Astrocyte (in vitro differentiated cells and primary cell): ENCODE measurements at places on chromosomes 5 and 9.

- H3K4me3 ChIP-seq, result peak within 1 kb of the TSS; percentile 77
- H3K27me3 ChIP-seq, result no peaks in the 10 kb centered on the region
- no peaks in the 10 kb centered on the region for H3K36me3 ChIP-seq
- peak; percentile 79 for DNase-seq
- H3K4me1 ChIP-seq, result peaks cover 12% of the 10 kb centered on the region
- H3K27ac ChIP-seq, result peak within 1 kb of the TSS; percentile 93
Observed at GRCh38 chr9:121074370-121075250, at the start of gene CNTRL. TSS of gene CNTRL (plus strand) at chr9:121074955. CDS start at chr9:121088327, 13,372 bp downstream.

DNA sequence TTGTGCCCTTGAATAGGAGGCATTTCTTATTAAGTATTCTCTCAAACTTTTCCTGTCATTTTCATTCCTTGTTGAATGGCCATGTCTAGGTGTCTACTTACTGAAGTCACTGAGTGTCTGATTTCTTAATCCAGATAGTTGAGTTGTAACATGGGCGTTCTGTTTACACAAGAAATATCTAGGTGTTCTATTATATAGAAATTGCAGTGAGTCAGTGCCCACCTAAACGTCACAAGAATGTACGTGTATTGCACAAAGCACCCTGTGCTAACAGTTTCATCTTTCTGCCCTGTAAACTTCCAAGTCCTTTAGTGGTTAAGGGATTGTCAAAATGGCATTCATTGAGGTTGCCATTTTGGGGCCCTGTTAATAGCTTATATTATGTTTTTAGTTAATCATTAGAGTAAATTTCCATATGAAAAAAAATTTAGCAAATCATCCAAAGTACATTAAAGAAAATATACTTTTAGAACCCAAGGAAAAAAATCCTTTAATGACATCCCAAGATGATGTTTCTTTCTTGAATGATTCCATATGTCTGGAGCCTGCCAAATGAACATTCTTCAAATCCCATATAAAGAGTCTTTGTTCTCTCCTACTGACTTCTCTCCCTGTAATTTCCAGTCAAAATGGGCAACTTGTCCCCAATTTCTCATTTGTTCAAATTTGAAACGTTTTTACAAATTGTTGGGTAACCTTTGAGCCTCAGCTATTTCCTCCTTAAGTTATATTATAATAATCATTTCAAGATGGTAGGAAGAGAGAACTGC, 114.2 kb downstream of the GOLPH3 start:
- H3K27me3 ChIP-seq, result no peaks in the 10 kb centered on the region
- DNase-seq, result peak; percentile 36
- H3K4me3 ChIP-seq, result no peak overlapping the region
- no peak overlapping the region for H3K27ac ChIP-seq
- no peaks in the 10 kb centered on the region for H3K36me3 ChIP-seq
- H3K4me1 ChIP-seq, result no peaks in the 10 kb centered on the region

DNA sequence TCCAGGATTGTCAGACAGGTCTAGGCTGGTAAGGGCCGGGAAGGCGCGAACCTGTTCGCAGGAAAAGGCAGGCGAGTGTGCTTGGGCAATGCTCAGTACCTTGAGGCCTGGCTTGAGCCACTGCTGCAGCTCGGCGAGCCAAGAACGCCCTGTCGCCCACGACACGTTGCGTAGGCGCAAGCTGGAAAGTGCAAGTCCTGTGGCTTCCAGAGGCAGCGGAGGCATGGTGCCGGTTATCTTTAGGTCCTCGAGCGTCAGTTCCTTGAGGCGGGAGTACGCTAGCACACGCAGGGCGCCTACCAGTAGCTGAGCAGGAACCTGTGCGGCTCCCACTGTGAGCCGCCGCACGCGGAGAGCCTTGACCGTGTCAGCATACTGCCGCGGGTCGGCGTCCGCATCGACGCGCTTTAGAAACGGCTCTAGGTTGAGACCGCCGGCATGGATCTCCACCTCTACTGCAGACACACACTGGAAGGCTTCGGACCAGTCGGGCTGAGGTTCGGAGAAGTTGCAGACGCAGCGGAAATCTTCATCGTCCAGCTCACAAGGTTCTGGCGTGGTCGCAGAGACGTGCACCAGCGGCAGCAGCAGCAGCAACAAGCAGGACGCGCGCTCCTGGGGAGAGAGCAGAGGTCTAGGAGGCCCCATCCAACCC, 482 bp downstream of the CD14 start:
- peaks cover 22% of the 10 kb centered on the region for H3K27me3 ChIP-seq
- peak; percentile 59 for DNase-seq
- peak overlapping the region; percentile 60 for H3K4me3 ChIP-seq
- H3K36me3 ChIP-seq, result no peaks in the 10 kb centered on the region

DNA sequence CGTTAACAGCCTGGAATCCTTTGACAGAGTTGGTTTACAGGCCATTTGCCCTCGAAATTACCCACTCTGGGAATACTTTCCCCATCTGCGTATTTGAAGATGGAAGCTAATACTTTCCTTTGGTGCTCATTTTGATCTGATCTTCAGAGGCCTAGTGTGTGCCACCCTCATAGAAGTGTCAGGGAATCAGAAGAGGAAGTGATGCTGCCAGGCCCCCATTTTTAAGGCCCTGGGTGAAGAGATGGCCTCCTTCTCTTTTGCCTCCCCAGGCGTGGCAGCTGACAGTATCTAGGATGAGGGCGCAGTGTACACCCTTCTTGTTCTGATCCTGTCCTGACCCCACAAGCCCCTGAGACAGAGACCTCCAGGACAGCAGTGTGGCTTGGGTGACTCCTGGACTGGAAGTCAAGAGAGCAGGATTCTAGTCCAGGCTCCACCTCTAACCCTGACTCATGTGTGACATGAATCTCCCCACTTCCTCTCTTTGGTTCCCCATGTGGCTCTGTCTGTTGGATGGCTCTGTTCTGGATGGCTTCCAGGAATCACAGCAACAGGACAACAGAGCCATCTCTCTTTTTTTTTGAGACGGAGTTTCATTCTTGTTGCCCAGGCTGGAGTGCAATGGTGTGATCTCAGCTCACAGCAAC, 27.8 kb downstream of the CSF1R start:
- peaks cover 6% of the 10 kb centered on the region for H3K36me3 ChIP-seq
- no peak overlapping the region for H3K4me3 ChIP-seq
- H3K4me1 ChIP-seq, result peaks cover 13% of the 10 kb centered on the region
- H3K27me3 ChIP-seq, result no peaks in the 10 kb centered on the region

DNA sequence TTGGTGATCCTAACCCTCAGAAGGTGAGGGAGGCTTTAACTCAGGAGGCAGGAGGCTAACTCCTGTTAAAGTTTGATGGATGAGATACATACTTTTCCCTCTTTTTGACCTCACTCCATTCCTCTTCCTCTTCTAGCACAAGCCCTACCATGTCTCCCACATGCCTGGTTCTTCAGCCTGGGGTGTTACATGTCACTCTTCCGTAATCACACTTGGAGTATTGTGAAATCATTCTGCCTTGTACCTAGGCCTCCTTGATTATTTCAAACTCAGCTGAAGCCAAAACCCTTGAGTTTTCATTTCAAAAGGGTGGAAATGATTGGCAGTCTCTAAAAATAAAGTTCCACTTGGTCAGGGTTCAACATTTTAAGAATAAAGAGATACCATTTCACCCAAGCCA, 1.8 kb downstream of the PLAC8L1 start:
- no peaks in the 10 kb centered on the region for H3K27me3 ChIP-seq
- H3K36me3 ChIP-seq, result no peaks in the 10 kb centered on the region

DNA sequence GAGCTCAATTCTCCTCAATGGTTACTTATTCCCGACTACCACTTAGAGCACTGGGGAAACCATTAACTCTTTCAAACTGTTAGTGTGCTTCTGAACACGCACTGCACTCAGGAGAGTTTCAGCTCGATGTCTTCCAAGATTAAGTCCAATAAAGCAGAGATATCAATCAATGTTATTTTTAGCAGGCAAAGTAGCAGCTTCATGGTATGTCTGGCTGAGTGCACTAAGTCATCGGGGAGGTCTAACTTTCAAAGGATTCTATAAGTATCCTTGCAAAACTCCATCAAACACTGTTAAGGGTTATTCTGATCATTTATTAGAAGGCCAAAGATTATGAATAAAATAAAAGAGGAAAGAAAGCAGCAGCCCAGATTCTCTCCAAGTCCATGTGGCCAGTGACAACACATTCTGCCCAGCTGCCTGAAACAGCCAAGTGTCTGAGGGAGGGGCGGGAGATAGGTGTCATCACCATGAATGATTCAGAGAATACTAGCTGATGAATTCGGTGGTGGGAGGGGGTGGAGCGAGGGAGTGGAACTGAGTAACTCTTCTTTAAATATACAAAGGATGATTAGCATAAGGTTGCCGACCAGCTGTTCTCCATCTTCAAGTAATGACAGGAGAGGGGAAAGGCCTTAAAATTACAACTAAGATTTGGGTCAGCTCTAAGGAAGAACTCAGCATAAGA, 21.3 kb downstream of the NREP start:
- H3K36me3 ChIP-seq, result peaks cover 34% of the 10 kb centered on the region
- no peak overlapping the region for H3K4me3 ChIP-seq
- peak; percentile 96 for DNase-seq
- H3K27me3 ChIP-seq, result no peaks in the 10 kb centered on the region
- H3K27ac ChIP-seq, result peak overlapping the region; percentile 81

GRCh38 chr5:125394661-125395280, 648.3 kb upstream of the ZNF608 start:
- no peaks in the 10 kb centered on the region for H3K36me3 ChIP-seq
- no peaks in the 10 kb centered on the region for H3K27me3 ChIP-seq
- no peak overlapping the region for H3K4me3 ChIP-seq
- no peaks in the 10 kb centered on the region for H3K4me1 ChIP-seq
- peak; percentile 89 for DNase-seq
- no peak overlapping the region for H3K27ac ChIP-seq

GRCh38 chr9:71352837-71353236, 231.4 kb upstream of the TRPM3 start:
- no peak overlapping the region for H3K4me3 ChIP-seq
- no peaks in the 10 kb centered on the region for H3K27me3 ChIP-seq
- no peak overlapping the region for H3K27ac ChIP-seq
- no peak for DNase-seq

DNA sequence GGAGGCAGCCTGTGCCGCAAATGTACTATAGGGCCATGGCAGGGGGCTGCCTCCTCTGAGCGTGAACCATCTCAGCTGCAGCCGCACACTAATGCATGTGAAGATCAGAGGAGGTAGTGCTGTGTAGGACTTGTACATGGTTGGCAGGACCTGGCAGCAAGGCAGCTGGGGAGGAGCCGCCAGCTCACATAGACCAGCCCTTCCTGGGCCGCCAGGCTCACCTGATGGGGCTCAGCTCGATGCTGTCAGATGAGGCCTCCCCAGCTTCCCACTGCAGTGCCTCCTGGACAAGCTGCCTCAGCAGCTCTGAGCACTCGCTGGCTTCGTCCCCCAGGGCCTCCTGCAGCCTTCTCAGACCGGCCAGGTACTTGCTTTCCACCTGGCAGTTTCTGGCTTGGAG, 18.0 kb upstream of the CORO2A start:
- no peaks in the 10 kb centered on the region for H3K4me1 ChIP-seq
- no peaks in the 10 kb centered on the region for H3K27me3 ChIP-seq
- peaks cover 11% of the 10 kb centered on the region for H3K36me3 ChIP-seq

GRCh38 chr5:103690676-103691075, 128.1 kb upstream of the NUDT12 start:
- H3K27ac ChIP-seq, result no peak overlapping the region
- no peak for DNase-seq
- no peak overlapping the region for H3K4me3 ChIP-seq
- H3K4me1 ChIP-seq, result no peaks in the 10 kb centered on the region
- H3K27me3 ChIP-seq, result no peaks in the 10 kb centered on the region

DNA sequence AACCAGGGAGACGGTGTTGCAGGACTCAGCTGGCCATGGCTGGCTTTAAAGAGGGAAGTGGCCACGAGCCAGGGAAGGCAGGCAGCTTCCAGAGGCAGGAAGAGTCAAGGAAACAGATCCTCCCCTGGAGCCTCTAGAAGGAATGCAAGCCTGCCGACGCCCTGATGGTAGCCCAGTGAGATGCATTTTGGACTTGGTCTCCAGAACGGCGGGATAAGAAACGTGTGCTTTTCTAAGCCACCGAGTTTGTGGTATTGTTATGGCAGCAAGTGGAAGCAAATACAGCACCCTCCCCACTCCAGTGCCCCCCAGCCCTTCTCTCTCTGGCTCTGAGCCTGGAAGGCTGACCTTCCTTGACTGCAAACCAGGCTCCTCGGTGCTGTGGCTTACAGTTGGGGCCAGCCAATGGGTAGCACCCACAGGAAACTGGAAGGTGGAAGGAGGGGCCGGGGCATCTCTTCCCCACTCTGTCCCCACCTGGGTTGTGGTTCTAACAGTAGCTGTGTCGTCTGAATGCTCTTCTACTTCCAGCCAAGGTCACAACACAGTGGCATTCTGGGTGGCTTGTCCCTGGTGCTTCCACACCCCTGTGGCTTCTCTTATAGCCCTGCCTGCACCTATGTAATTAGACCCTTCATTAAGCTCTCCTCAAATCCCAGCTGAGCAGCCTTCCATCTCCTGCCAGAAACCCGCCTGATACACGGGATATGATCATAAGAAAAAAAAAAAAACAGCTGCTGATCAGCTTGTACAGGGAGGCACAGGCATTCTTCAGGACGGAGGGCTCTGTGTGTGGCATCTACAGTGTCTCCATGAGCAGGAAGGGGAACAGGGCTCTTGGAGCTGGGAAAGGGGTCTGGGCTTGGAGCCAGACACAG, 29.9 kb upstream of the UNC5A start:
- no peaks in the 10 kb centered on the region for H3K36me3 ChIP-seq
- H3K4me1 ChIP-seq, result peaks cover 6% of the 10 kb centered on the region
- peaks cover 28% of the 10 kb centered on the region for H3K27me3 ChIP-seq
- DNase-seq, result no peak
- H3K4me3 ChIP-seq, result no peak overlapping the region
- no peak overlapping the region for H3K27ac ChIP-seq

- no peaks in the 10 kb centered on the region for H3K4me1 ChIP-seq
- no peak overlapping the region for H3K4me3 ChIP-seq
- no peaks in the 10 kb centered on the region for H3K27me3 ChIP-seq
- no peak overlapping the region for H3K27ac ChIP-seq
- no peak for DNase-seq
- no peaks in the 10 kb centered on the region for H3K36me3 ChIP-seq
Observed at GRCh38 chr5:35483191-35483590, 134.5 kb upstream of the SPEF2 start.

GRCh38 chr9:2717385-2717784, at the start of gene KCNV2:
TSS of gene KCNV2 (plus strand) at chr9:2717510. CDS start at chr9:2717740, 230 bp downstream.
- no peaks in the 10 kb centered on the region for H3K27me3 ChIP-seq
- H3K36me3 ChIP-seq, result no peaks in the 10 kb centered on the region
- no peak within 1 kb of the TSS for H3K4me3 ChIP-seq
- no peak for DNase-seq
- no peaks in the 10 kb centered on the region for H3K4me1 ChIP-seq
- no peak within 1 kb of the TSS for H3K27ac ChIP-seq

- H3K4me3 ChIP-seq, result no peak overlapping the region
- no peaks in the 10 kb centered on the region for H3K36me3 ChIP-seq
- peak; percentile 58 for DNase-seq
- H3K27me3 ChIP-seq, result no peaks in the 10 kb centered on the region
- H3K4me1 ChIP-seq, result peaks cover 5% of the 10 kb centered on the region
- H3K27ac ChIP-seq, result no peak overlapping the region
Observed at GRCh38 chr5:90144625-90145327, 264.8 kb downstream of the CETN3 start.

- DNase-seq, result no peak
- no peaks in the 10 kb centered on the region for H3K36me3 ChIP-seq
- no peak overlapping the region for H3K4me3 ChIP-seq
- H3K27ac ChIP-seq, result peak overlapping the region; percentile 12
- H3K4me1 ChIP-seq, result peaks cover 34% of the 10 kb centered on the region
Observed at GRCh38 chr5:160469156-160470144, 47.8 kb downstream of the PTTG1 start.

- no peak overlapping the region for H3K27ac ChIP-seq
- no peaks in the 10 kb centered on the region for H3K27me3 ChIP-seq
- H3K4me1 ChIP-seq, result no peaks in the 10 kb centered on the region
- no peaks in the 10 kb centered on the region for H3K36me3 ChIP-seq
- DNase-seq, result no peak
Observed at GRCh38 chr5:163596608-163597315, 91.3 kb downstream of the MAT2B start.
